CD4-positive, alpha-beta T cell (primary cell): ENCODE measurements at places on chromosomes 6 and 20. TPM values are rescaled to one million over a fixed set of nuclear protein-coding genes. Genes with fewer than 3 reads are reported as not detected.

DNA sequence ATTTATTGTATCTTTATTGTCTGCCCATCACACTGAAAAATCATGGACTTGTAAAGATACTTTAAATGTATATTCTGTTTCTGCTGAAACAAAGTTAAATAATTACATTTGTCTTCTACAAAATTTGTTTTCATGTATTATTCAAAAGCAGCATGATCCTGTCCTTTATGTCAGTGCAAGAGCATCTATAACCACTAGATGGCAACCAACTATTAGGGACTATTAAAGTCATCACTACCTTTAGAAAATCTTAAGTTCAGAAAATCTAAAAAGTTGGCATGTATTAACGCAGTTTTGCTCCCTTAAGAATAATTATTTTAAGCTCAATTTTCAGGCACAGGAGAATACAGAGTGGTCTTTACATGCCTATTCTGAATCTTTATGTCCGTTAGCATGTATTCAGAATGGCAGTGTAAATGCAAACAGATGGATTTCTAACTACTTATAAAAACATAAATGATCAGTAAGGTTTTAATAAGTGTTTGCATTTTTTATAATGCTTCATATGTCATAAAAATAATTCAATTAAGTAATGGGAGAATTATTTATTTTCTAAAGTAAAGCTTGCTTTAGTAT lies 17.8 kb downstream of the TMEM30A start:
- DNase-seq: no peak

- no peak for DNase-seq
Measured at GRCh38 chr6:80234401-80234800, 127.9 kb downstream of the BCKDHB start.

DNA sequence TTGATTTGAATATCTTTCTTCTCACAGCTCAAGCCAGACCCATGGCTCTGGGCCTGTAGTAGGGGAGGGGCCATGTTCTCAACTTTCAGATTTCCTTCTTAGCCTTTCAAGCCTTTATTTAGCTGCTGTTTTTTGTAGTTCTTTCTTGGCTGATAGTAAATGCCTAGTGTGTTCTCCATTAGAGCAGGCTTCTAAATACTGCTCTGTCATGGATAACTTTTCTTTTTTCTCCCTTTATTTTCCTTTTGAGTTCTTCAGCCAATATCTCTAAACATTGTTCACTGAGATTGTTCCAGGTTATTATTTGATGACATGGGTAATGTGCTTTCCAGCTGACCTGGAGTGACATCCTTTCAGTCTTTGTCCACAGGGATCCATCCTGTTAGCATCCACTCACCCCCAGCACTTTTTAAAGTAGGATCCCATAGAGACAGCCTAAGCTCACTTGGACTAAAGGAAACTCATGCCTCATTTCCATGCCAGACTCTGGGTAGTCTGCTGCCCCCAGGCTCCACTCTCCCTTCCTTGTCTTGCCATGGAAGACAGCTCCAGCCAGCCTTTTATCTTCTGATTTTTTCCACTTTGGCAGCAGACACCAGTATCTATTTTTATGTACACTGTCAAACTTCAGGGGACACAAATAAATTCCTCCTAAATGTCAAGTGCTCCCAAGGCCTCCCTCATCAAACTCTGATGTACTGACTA lies 645.6 kb downstream of the RNF144B start:
- DNase-seq: no peak

Gene IL20RA
- not detected for total RNA-seq

DNA sequence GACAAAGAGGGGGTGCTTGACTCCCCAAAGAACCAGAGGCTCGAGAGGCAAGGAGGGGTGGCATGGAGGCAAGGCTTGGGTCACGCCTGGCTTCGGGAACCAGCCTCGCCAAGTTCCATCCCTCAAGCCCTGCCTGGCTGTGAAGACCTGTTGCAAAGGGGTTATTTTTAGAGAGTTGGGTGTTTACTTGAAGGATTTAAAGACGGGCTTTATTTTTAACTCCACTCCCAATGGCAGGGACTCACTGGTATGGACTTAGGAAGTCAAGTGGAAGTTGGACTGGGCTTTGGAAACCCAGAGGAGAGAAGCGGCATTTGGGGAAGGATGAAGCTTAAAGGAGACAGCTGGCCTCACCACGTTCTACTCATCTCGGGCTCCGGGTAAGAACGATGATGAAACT lies 43.1 kb downstream of the JPH2 start:
- DNase-seq: no peak

Gene LGSN
- total RNA-seq: not detected
